ENCODE measurements at places on chromosomes 12 and 14.

DNA sequence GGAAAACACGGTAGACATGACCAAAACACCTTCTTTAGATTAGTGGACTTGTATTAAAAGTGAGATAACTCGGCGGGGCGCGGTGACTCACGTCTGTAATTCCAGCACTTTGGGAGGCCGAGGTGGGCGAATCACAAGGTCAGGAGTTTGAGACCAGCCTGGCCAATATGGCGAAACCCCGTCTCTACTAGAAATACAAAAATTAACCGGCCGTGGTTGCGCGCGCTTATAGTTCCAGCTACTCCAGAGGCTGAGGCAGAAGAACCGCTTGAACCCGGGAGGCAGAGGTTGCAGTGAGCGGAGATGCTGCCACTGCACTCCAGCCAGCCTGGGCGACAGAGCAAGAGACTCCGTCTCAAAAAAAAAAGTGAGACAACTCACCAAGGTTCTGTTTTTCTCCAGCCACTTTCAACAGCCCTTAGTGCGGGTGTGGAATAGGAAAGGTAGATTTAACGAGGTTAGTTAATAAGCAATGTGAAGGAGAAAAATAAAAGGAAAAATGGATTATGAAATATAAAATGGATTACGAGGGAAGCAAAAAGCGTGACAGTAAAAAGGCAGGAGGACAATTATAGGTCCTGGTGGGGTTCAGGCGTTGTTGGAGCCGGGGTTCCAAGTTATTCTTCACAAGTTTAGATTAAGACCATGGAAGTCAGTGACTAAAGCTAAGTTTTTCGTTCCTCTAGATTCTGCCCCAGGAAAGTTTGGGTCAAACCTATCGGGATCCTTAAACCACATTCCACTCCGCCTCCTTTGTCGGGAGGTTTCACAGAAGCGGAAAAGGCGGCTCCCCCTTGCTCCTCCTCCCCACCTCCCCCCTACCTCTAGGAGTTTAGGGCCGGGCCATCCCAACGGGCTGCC, 534 bp downstream of the PPP2R3C start:
- no peak for DNase-seq

GRCh38 chr12:11007608-11008007, 9.5 kb upstream of the TAS2R20 start:
- no peak for DNase-seq

- DNase-seq: peak; percentile 57
Observed at GRCh38 chr12:60539592-60539991, 943.8 kb downstream of the SLC16A7 start.

DNA sequence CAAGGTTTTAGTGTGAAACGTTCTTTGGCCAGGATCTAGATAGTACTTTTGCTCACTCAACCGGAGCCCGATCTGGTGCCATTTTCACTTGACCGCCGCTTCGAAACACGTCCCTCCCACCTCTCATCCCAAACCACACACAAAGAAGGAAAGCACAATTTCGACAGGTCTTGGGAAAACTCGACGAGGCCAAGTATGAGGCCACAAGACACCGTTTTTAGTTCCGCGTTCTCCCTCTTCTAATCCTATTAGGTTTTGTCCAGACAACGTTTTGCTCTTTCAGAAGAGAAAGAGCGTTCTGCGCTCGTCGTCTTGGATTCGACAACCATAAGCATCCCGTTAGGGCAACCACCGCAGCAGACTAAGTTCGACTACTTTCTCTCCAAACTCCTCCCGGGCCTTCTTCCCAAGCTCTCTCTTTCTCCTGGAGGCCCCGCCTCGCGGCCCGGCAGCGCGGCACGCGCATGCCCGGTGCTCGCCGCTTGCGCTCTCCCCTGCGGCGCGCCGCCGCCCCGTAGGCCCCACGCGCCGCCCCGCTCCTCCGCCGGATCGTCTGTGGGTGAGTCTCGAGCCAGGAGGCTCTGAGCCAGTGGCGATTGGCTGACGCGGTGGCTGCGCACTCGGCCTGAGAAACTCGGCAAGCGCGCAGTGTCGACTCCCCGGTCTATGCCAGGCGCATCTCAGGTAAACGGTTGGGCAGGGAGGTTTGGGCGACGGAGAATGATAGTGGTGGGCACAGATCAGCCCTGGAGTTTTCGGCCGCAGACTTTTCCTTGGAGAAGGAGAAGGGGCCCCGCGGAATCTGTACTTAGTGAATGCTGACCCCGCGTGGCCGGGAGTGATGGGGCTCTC, at the start of gene MIPOL1:
TSS of gene MIPOL1 (plus strand) at position 517 of the 852 bp plus-strand sequence. CDS start 49,952 bp downstream, outside the sequence.
- DNase-seq: peak; percentile 97

DNA sequence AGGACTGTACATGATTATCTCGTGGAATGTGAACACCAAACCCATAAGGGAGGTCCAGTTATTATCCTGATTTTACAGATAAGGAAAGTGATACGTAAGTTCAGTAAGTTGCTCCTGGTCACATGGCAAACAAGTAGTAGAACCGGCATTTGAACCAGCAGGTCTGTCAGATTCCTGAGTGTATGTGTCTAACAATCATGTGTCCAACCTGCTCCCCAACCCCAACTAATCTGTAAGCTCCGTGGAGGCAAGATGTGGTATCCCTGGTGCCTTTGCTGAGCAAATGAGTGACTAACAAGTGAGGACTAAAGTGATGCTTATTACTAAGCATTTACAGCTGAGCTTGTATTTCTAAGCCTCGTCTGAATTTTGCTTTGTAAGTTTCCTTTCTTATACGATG, 65.9 kb downstream of the PTPN21 start:
- no peak for DNase-seq

- DNase-seq: no peak
Observed at GRCh38 chr12:8527250-8528130, 13.2 kb downstream of the CLEC4E start.

DNA sequence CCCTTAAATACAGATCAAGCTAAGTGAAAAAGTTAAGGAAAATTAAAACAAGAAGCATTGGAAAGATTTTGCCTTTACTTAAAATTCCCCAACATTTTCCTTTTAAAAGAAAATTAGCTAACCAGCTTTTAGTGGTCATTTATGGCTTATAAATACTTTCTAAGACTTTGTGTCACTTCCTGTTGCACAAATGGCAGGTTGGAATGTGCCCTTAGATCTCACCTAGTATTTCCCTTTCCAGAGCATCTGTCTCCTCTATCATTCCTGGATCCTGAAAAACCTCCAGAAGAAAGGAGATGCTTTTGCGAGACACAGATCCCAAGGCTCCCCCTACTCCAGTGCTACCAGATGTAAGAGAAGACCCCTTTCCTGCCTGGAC, 58.3 kb downstream of the ARF6 start:
- no peak for DNase-seq

DNA sequence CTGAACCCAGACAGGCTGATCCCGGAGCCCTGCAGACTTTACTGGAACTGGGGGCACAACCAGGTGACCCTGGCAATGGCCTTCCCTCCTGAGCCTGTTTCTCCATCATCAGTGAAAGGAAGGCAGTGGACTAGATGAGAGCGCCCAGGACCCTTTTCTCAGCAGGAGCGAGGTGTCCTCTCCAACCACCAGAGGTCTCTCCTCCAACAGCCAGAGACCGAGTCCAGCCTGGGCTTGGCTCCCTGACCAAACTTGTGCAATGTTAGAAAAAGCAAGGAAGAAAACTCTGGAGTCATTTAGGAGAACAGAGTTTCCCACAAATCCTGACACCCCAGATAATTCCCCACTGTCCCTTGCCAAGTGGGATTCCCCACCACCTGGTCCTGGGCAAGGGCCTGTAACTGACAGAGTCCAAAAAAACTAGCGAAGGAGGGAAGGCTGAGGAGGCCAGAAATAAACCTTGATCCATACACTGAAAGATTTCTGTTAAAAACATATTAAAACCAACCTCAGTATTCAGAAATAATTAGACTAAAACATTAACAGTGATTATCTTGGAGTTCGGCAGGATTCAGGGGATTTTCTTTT, 9.0 kb downstream of the RPS6KL1 start:
- peak; percentile 94 for DNase-seq

GRCh38 chr12:117702741-117703140, 266.0 kb downstream of the KSR2 start:
- no peak for DNase-seq

GRCh38 chr12:82329508-82329907, 28.7 kb downstream of the CCDC59 start:
- peak; percentile 17 for DNase-seq

DNA sequence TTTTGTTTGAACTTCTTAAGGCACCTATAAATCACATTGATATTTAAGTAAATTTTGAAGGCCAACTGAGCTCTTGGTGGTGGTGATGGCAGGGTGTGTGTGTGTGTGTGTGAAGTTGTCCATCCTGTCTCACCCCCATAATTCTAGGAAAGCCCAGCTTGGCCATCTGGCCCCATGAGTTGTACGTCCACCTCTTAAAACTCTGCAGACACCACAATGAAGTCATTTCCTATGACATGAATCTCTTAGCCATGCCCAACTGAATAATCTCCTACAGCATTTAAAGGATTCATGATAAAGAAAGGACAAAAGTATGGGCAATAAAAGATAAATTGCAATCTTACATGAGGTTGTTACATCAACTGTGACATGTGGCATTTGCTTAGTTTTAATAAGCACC, 123.4 kb downstream of the TTC7B start:
- DNase-seq: no peak

GRCh38 chr12:108457006-108457733, 57.9 kb upstream of the FICD start:
- peak; percentile 87 for DNase-seq

DNA sequence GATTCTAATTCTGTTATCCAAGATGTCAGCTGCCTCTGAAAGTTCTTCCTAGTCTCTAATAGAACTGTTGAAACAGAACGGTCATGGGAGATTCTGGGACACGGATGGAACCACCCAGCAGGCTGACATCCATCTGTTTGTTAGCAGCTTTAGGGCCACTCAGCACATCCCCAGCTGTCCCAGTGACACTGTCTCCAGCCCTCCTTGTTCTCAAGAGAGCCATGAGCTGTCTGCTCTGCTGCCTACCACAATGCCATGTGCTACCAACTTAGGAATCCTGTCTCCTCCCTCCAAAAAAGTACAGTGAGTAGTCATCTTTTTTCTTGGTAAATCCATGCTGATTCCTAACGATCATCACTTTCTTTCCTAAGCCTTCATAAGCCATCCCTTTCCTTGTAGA, 130.5 kb downstream of the ZFP36L1 start:
- no peak for DNase-seq

- peak; percentile 77 for DNase-seq
Observed at GRCh38 chr14:36070031-36070719, 106.3 kb downstream of the PTCSC3 start.

DNA sequence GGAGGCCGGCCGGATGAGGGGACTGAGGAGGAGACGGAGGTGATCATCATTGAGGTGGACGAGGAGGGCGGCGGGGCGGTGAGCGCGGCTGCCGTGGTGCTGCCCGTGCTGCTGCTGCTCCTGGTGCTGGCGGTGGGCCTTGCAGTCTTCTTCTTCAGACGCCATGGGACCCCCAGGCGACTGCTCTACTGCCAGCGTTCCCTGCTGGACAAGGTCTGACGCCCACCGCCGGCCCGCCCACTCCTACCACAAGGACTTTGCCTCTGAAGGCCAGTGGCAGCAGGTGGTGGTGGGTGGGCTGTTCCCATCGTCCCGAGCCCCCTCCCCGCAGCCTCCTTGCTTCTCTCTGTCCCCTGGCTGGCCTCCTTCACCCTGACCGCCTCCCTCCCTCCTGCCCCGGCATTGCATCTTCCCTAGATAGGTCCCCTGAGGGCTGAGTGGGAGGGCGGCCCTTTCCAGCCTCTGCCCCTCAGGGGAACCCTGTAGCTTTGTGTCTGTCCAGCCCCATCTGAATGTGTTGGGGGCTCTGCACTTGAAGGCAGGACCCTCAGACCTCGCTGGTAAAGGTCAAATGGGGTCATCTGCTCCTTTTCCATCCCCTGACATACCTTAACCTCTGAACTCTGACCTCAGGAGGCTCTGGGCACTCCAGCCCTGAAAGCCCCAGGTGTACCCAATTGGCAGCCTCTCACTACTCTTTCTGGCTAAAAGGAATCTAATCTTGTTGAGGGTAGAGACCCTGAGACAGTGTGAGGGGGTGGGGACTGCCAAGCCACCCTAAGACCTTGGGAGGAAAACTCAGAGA, 9.6 kb downstream of the MMP14 start:
- no peak for DNase-seq

- no peak for DNase-seq
Observed at GRCh38 chr12:81953541-81953940, 194.4 kb upstream of the PPFIA2 start.

- DNase-seq: no peak
Observed at GRCh38 chr12:108899145-108899544, 19.3 kb downstream of the DAO start.
